ENCODE measurements at places on chromosomes 3 and 15. TPM values are rescaled to one million over a fixed set of nuclear protein-coding genes. Genes with fewer than 3 reads are reported as not detected.

DAPK2 gene
- 10.5 TPM for polyA plus RNA-seq

GP9 gene
- not detected for polyA plus RNA-seq

AADACL2 gene
- not detected for polyA plus RNA-seq

CFAP92 gene
- not detected for polyA plus RNA-seq

PLCH1 gene
- polyA plus RNA-seq = 0.06 TPM

CDHR4 gene
- polyA plus RNA-seq = not detected

CCDC54 gene
- not detected for polyA plus RNA-seq

AEN gene
- 35.6 TPM for polyA plus RNA-seq

UBA3 gene
- polyA plus RNA-seq = 71.8 TPM

SYNPR gene
- polyA plus RNA-seq = not detected

MORC1 gene
- polyA plus RNA-seq = not detected

GOLGA6L4 gene
- polyA plus RNA-seq = 0.92 TPM

GPR62 gene
- not detected for polyA plus RNA-seq

ST3GAL6 gene
- polyA plus RNA-seq = 0.06 TPM

UBAP1L gene
- polyA plus RNA-seq = 0.72 TPM

HRG gene
- polyA plus RNA-seq = not detected

ABHD6 gene
- polyA plus RNA-seq = 7.3 TPM

MUC13 gene
- not detected for polyA plus RNA-seq

ATP8B4 gene
- 0.23 TPM for polyA plus RNA-seq

FBXW12 gene
- polyA plus RNA-seq = not detected

CFAP161 gene
- polyA plus RNA-seq = not detected

SLC22A13 gene
- 0.13 TPM for polyA plus RNA-seq

TGM5 gene
- not detected for polyA plus RNA-seq

PSMD2 gene
- polyA plus RNA-seq = 330 TPM

SNTN gene
- polyA plus RNA-seq = not detected

CCR2 gene
- polyA plus RNA-seq = not detected

SOX14 gene
- not detected for polyA plus RNA-seq

SLC9C1 gene
- not detected for polyA plus RNA-seq

LYZL4 gene
- polyA plus RNA-seq = not detected

ROBO2 gene
- polyA plus RNA-seq = 1.6 TPM

GXYLT2 gene
- 6.3 TPM for polyA plus RNA-seq
